ENCODE measurements at places on chromosomes 4 and X. TPM values are rescaled to one million over a fixed set of nuclear protein-coding genes. Genes with fewer than 3 reads are reported as not detected.

CT45A5 gene
- total RNA-seq, result not detected

BRS3 gene
- not detected for total RNA-seq

MAGEB1 gene
- total RNA-seq, result not detected

ZNF674 gene
- total RNA-seq, result 0.53 TPM

BEX5 gene
- total RNA-seq, result 1.9 TPM

IQCM gene
- not detected for total RNA-seq

CT45A2 gene
- total RNA-seq, result not detected

GRCh38 chrX:96563646-96564045, 121.0 kb upstream of the DIAPH2 start:
- DNase-seq, result no peak

DNA sequence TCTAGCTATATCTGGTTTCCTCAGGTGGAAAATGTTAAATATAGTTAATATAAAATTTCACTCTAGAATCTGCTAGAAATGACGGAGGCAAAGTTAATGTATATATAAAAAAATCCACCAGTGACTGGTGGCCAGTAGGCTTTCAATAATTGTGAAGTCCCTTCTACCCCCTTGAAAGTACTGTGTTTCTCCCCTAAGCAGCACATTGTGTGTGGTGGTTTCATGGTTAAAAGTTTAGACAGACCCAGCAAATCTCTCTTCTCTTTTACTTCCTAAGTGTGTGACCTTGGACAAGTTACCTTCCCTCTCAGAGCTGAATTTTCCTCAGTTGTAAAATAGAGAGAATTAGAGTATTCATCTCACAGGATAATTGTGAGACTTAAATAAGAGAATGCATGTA, 600 bp upstream of the HEPH start:
- DNase-seq, result no peak

GRCh38 chrX:10110316-10110935, 46.3 kb upstream of the CLCN4 start:
- no peak for DNase-seq

DNA sequence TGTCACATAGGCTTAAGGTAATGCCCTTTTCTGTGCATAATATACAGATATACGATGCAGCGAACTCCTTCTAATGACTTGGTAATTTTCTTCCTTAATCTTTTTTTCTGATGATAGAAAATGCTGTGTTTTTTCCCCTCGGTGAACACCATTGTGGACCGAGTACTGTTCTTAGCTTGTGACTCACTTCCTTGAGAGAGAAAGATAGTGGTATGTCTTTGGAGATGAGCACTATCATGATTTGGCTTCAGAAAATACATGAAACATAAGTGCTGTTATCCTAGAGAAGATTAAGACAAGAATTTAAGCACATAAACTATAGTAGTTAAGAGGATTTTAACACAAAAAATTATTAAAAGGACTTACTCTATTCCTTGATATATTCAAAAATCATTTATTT, 63.9 kb downstream of the RS1 start:
- no peak for DNase-seq

GRCh38 chr4:8834681-8835220, 36.9 kb downstream of the HMX1 start:
- DNase-seq, result no peak

DNA sequence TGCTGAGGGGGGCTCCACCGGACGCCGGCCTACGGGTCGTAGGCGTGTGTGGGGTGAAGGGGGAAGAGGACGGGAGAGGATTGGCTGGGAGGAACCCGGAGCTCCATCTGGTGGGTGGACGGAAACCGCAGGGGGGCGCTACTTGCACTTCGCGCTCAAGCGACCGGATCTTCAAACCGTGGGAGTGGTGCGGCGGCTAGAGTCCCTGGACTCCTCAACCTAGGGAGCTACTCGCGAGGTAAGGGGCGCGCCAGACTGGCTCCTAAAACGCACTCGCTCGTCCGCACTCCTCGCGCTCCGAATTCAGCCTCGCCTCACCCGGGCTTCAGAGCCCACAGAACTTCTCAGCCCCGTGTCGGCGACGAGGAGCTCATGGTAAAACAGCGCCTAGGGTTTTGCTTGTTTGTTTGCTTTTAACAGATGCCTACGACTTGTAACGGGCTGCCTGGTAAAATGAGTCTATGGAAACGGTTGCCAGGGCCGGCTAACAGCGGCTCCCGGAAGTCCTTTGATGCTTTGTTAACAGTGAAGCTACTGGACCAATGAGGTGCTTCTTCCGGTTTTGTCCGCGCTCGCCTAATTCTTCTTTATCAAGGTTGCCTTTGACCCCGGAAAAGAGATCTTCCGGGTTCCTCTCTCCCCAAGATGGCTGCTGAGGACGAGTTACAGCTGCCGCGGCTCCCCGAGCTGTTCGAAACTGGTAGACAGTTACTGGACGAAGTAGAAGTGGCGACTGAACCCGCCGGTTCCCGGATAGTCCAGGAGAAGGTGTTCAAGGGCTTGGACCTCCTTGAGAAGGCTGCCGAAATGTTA, at the start of gene IGBP1:
IGBP1 (plus strand) TSS at position 145 of the 813 bp plus-strand sequence; CDS start at position 646, 501 bp downstream.
- peak; percentile 61 for DNase-seq

DNA sequence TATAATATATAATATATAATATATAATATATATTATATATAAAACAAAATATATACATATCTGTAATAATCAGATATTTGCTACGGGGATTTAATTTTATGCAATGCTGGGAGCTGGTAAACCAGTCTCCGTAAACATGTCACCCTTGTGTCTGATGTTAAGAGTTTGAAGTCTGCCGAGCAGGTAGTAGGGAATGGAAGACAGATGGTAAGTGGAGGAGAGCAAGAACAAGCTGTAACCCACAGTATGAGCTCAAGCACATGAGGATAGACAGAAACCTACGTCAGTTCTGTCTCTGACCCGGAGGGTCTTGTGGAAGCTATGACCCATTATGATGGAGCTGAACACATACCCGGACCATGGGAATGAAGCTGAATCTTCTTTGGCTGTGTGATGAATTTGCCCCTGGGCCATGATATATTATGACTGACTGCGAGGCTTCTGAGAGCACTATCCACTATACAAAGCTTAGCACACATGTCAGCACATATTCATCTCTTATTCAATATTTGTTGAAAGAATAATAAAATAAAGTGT, 46.2 kb downstream of the TIGD2 start:
- DNase-seq, result no peak

- no peak for DNase-seq
Observed at GRCh38 chr4:10897076-10897475, 212.5 kb upstream of the CLNK start.

GRCh38 chr4:8468746-8469535, 28.4 kb downstream of the TRMT44 start:
- DNase-seq, result peak; percentile 36

DNA sequence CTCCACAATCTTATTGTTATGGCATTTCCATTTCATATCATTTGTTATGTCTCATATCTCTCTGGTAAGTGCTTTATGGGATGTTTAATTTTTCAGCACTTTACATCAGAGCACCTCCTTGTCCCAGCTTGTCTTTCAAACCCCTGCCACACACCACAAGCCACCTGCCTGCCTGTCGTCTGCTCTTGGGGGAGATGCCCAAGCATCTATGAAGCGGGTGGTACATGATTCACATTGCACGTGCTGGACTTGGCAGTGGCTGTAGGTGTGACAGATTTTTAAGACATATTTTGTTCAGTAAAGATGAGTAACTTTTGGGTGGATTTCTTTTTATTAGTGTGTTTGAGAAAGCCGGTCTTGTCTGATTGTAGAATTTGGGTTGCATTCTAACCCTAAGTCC, 14.2 kb upstream of the SPATA4 start:
- DNase-seq, result no peak

DNA sequence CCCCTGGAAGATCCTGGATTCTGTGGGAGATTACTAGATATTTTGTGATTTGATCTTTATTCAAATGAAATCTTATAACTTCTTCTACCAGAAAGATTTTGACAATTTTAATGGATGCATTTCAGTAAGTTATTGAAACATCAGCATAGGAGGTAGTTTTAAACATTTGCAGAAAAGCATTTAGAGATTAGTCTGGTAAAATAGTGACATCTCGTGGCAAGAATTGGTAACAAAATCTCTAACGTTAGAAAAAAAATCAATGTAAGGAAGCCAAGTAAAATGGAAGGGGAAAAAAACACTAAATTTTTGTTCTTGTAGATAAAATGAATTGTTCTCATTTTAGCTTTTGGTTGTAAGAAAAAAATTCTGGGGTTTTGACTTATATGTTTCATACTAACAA, 73.3 kb downstream of the TASL start:
- no peak for DNase-seq

- no peak for DNase-seq
Observed at GRCh38 chr4:150181536-150181935, 103.3 kb downstream of the DCLK2 start.

DNA sequence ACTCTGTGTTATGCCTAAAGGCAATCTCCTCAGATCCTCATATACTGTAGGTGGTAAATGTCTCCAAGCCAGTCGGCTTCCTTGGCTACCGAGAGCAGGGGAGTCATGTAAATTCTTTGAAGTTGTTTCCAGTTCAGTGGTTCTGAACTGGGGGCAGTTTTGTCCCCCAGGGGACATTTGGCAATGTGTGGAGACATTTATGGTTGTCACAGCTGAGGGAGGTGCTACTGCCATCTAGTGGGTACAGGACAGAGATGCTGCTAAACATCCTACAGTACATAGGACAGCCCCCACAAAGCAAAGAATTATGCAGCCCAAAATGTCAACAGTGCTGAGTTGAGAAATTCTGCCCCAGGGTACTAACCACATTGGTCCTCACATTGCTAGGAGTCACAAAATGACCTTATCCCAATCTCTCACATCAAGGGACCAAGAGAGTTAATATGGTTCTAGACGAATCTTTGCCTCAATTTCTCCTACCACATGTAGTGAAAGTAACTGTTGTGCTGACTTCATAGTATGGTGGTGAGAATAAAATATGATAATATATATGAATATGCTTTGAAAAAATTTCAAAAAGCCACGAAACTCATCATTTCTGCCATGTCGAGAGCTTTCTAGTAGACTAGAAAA, 104.4 kb upstream of the ARHGAP24 start:
- DNase-seq, result no peak
